ENCODE measurements at places on chromosomes 3 and 15.

DNA sequence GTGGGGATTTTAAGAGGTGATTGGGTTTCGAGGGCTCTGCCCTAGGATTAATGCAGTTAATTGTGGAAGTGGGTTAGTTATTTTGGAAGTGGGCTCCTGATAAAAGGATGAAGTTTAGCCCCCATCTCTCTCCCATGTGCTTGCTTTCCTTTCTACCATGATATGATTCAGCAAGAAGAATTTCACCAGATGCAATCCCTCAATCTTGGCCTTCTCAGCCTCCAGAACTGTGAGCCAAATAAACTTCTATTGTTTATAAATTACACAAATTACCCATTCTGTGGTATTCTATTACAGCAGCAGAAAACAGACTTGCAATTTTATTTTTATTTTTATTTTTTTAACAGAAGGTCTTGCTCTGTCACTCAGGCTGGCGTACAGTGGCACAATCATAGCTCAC is 27.3 kb upstream of the UBE2E1 start:
- DNase-seq: no peak

DNA sequence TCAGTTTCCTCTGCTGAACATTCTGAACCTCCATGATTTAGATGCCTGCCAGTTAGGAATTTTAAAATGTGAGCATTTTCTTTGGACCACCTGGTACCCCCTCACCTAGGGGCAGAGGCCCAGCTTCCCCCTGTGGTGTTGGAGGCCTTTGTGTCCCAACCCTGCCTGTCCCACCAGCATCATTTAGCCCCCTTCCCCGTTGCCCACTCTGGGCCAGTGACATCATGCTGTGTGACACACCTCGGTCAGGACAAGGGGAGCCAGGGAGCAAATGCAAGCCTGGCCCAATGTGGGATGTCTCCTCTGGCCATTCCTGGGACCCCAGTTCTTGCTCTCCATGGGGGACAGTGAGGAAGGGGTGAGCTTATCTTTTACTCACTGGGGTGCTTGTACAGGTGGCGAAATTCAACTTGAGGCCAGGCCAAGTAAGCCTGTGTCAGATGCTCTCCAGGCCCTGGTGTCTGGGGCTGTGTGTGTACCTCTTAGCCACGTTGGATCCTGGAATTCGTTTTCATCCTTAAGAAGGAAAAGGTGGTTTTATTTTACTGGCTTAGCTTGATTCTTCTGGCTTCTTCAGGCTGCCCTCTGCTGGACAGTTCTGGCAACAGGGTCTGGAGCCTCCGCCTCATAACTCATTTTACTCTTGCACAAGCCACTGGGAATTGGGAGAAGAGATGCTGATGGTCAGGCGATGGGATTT is 49.7 kb upstream of the MYZAP start:
- DNase-seq: peak; percentile 59

- no peak for DNase-seq
Measured at GRCh38 chr3:55750525-55750924, 263.4 kb upstream of the WNT5A start.

DNA sequence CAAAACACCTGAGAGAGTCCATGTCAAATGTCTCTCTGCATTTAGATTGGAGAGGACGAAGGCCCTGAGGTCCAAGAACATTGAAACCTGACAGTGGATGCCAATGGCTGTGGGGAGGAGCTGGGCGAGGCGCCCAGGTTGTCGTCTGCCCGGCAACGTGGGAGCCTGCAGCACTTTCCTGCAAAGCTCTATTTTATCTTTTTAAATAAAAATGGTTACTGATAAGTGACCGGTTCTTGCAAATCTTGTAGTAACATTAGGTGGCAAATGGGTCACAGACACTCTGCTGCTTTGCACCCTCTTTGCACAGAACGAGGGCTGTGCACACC is 19.5 kb upstream of the FANCD2 start:
- DNase-seq: no peak

DNA sequence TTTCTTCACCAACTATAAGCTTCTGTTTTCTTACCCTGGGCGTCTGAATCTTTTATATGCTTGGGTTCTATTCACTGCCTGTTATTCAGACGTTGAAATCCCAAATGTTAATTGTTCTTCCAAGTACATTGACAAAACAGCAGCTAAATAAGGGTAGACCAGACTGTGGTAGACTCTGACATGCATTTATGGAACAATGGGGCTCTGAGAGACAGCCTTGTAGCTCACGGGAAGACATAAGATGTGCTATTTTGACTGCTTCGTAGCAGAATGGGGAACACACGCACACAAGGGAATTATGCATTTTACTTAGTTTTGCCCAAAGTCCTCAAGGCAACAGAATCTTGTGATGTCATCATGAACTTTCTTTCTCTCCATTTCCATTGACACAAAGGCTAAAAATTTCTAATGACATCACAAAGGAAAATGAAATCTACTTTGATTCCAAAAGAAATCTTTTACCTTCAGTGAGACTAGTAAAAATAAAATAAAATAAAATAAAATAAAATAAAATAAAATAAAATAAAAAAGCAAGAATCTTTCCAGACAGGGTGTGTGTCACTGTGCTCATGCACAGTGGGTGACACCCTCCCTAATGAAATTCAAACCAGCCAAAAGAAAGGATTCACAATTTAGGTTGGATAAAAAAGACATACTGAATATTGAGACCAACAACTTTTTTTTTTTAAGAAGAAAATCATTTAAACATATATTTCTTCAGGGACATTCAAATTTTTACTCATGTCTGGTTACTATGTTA is 346.6 kb downstream of the ZBTB20 start:
- no peak for DNase-seq

DNA sequence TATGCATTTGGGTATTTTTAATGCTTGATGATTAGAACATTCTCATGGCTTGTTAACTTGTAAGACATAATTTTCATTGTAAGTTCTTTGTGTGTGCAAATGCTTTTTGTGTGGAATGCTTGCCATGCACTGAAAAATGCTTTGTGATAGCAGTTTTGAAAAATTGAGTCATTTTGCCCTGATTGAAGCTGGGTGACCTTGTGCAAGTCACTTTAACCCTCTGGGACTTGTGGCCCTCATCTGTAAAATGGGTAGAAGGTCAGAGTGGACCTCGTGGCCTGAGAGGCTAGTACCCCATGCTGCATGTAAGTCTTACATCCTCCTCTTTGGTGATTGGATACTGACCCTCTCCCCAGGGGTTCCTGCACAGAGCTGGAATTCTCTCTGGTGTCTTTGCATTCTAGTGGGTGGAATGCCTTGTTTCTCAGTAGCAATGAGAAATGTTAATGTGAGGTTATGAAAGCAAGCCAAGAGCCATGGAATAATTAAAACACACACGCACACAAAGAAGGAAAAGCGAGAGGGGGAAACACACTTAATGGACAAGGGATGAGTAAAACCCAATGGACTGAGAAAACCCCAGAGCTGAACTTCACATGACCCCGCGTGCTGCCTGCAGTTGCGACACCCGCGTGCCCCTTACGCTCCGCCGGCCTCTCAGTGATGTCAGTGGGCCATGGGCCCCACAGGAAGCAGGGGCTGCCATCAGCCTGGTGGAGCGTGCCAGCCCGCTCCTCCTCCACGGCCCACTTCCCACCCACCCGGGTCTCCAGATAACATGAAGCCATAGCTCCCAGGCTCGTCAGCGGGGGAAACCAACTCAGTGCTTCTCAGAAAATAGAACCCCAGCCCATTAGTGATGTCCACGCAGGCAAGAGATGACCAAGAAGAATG is 44.0 kb downstream of the SMAD3 start:
- DNase-seq: no peak

DNA sequence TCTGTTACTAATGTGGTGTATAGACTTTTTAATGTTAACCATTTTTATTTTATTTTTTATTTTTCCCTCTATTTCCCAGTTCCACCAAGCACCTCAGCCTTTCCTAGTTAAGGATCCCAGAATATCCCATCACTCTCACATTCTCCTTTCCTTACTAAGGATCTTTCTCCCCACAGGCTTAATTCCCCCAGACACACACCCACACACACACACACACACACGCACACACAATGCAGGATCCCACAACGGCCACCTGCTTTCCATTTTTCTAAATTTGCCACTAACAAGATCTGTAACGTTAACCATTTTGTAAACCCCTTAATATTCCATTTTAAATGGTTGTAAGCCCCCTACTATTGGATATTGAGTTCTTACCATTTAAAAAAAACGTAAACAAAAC is 404.1 kb downstream of the ZIC1 start:
- no peak for DNase-seq

GRCh38 chr15:101641894-101642293 is 10.3 kb downstream of the TM2D3 start:
- DNase-seq: no peak

GRCh38 chr3:106168962-106169750 is 300.3 kb upstream of the CBLB start:
- no peak for DNase-seq

DNA sequence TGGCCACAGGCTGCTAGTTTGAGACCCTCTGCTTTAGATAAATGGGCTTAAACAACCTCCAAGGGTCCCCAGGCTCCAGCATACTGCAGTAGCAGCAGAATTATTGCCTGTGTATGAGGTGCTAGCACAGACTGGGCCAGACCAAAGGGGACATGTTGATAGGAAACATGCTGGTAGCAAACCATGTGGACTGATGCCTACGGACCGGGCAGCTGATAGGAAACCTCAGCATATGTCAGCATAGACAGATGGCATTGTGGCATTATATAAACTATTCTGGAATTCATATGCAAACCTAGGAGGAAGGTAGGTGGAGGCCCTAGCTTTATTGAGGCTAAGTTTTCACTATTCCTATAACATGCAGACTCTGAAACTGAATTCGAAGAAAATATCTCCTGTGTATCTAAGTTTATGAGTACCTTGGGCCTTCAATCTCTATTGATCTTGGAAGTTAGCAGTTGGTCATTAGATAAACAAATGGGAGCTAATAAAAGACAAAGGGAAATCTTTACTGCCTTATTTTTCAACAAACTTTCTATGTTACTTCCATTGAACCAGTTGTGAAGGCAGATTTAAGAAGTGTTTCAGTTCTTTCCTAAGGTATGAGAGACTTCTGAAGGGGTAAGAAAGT is 1.7 kb upstream of the HGD start:
- DNase-seq: no peak

DNA sequence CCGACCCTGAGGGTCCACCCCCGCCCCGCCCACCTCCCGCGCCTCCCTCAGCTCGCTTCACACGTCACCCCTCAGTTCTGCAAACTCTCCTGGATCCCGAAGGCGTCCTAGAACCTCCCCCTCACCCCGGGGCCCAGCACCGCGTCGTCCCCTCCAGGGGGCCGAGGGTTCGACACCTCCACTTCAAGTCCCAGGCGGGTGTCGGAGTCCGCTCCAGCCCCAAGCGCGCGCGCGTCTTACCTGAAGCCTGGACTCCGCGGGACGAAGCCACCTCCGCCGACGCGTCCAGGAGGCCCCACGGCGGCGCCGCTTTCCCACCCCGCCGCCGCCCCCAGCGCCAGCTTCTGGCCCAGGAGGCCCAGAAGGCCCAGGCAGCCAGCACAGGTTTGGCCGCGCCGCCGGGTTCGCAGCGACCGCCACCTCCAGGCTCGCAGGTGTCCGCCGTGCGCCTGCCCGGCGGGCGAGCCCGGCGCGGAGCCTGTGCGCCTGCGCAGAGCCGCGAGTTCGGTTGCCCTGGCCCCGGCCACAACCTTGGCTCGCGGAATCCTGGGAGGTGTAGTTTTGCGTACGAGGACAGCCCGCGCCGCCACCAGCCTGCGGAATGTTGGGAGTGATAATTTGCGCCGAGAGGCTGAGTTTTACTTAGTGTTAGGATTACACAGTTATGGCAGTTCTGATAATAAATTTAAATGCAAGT is at the start of gene POMGNT2:
Gene POMGNT2 (minus strand): TSS at position 484 of the 697 bp plus-strand sequence. CDS start 24,648 bp downstream, outside the sequence.
- DNase-seq: peak; percentile 87

DNA sequence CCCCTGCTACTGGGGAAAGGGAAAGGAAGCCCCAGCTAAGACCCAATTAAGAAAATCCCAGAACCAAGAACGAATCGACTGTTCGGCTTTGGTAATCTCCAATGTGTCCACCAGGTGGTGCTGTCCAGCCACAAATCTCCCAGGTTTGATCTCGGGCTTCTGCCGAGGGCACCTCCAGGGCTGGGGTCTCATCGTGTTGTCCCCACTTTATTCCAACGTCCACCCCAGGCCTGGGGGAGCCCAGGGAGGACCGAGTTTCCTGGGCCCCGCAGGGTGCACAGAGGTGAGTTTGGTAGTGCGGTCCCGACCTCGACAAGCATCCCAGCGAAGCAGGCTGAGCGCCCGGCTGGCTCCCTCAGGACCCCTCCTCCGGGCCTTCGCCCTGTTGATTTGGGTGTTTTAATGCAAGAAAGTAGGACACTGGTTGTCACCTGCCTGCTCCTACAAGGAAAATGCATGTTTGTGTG is 185.1 kb downstream of the GOLGA6L6 start:
- DNase-seq: peak; percentile 90

- peak; percentile 4 for DNase-seq
Measured at GRCh38 chr3:107117922-107118536, 259.2 kb upstream of the CCDC54 start.

- DNase-seq: no peak
Measured at GRCh38 chr15:68617001-68617400, 38.2 kb downstream of the CORO2B start.

- no peak for DNase-seq
Measured at GRCh38 chr15:89805241-89806209, 9.1 kb downstream of the ANPEP start.

DNA sequence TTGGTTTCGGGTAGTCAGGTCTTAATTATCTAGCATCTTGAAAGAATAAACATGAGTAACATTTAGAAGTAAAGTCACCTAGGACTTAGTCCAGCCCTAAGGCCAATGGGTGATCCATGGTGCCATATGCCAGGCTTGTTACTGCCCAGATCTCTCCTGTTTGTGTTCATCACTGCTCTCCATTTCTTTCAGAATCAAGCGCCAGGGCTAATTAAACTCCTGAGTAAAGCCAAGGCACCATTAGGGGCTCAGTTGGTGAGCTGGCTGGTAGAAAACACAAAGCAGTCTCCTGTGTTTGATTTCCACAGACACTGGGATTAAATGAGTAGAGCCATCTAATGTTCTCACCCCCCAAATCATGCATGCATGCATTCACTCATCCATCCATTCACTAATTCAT is 11.3 kb downstream of the CYP19A1 start:
- DNase-seq: no peak

DNA sequence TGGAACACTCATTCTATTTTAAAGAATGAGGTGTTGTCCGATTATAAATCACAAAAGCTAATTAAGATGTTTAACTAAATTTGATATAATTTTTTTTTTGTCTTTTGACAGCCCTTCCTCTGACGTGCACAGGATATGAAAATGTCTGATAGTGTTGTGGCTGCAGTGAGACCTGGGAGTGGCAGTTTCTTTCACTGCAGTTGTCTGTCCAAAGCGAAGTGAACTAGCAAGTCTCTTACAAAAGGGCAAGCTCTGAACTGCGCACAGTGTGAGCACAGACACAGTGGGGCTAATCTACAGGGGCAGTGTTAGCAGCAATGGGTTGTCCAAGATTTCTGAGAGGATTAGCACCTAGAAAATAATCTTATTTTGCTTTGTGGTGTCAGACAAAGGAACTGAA is 29.1 kb upstream of the MYRIP start:
- DNase-seq: no peak

GRCh38 chr15:30023798-30024295 is 58.9 kb upstream of the GOLGA8J start:
- DNase-seq: no peak

GRCh38 chr3:152960684-152961083 is 125.8 kb downstream of the P2RY1 start:
- no peak for DNase-seq

All from stimulated activated CD4-positive, alpha-beta T cell treated with anti-CD3 and anti-CD28 coated beads, Interleukin-2, amount 100 ng/mL, for 24 hours (primary cell).